MM.1S (cell line): ENCODE measurements at places on chromosomes 11 and 22.
A peak's percentile ranks its signal among the peaks of the same experiment; 100 is the strongest.

DNA sequence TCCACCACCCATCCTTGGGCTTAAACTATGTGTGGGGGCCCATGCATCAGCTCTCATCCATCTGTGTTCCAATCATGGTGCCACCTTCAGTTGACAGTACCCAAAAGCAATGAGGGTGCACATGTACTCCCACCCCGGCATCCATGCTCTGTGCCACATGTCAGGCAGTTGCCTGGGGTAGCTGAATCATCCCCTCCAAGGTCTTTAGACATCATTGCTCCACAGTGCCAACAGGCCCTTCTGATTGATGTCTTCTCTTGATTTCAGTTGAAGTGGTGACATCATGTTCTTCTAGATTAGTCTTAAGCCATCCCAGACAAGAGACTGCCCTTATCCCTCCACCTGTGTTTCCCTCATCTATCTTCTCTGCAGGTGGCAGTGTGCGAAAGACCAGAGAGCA, 42.5 kb downstream of the TMPRSS5 start:
- no peak for DNase-seq

- no peak for DNase-seq
These were observed 264.1 kb downstream of the MN1 start for GRCh38 chr22:27537501-27537900.

- DNase-seq: no peak
These were observed 73.8 kb upstream of the RTL6 start for GRCh38 chr22:44571566-44572413.

- no peak for DNase-seq
These were observed 100.3 kb downstream of the CCDC83 start for GRCh38 chr11:85955531-85955930.

GRCh38 chr11:3989921-3990290, 104.7 kb upstream of the RRM1 start:
- peak; percentile 26 for DNase-seq

- peak; percentile 57 for DNase-seq
These were observed 109.6 kb downstream of the RRAS2 start for GRCh38 chr11:14249121-14249963.

DNA sequence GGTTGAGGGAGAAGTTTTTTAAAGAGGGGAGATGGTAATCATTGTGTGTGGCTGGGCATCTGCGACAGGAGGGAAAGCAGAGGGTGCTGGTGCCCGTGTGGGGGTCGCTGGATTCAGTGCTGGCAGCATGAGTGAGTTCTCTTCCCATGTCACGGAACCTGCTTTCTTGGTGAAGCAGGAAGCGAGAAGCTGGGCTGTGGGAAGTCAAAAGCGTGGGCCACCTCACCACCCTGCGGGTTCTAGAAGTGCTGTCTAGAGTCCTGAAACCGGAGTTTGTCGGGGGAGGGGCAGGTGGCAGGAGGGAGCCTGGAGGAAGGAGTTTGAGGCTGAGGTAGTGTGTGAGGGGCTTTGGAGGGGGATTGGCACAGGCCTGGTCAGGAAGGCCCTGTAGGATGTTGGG, 14.2 kb downstream of the SART1 start:
- no peak for DNase-seq
